Cortex of kidney (tissue), 1 donor: ENCODE measurements at places on chromosomes 5 and 9.

- no peak for DNase-seq
These were observed 367.9 kb downstream of the DIRAS2 start for GRCh38 chr9:90274725-90275124.

- no peak for DNase-seq
These were observed 52.9 kb downstream of the C9orf50 start for GRCh38 chr9:129567842-129568559.

- DNase-seq, result no peak
These were observed 261.2 kb downstream of the ARL15 start for GRCh38 chr5:54049144-54049543.

DNA sequence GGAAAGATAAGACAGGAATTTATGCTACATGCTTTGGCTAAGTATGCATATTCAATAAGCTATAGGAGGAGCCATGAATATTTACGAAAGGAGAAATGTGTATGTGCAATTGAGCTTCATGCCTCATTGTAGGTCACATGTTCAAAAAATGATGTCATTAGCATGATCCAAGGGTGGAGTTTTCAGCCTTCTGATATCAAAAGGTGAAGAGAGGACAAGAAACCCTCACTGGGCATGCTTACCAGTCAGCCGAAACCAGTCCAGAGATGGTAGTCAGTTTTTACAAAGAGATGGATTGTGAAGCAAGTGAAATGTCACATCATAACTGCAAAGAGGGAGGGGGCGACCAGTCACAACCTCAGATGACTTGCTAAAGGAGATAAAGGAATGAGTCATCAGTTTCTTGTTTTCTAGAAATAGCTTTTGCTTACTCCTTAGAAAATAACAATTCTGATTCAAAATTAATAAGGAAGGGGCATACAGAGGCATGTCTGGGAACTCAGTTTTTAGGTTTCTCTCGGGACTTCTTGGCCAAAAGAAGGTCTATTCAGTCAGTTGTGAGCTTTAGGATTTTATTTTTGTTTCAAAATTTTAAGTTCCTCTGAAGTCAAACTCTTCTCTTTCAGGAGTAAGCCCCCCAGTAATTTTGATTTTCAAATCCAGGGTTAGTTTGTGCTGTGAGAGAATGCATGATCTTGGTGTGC, 1067.8 kb upstream of the EDIL3 start:
- DNase-seq, result no peak

DNA sequence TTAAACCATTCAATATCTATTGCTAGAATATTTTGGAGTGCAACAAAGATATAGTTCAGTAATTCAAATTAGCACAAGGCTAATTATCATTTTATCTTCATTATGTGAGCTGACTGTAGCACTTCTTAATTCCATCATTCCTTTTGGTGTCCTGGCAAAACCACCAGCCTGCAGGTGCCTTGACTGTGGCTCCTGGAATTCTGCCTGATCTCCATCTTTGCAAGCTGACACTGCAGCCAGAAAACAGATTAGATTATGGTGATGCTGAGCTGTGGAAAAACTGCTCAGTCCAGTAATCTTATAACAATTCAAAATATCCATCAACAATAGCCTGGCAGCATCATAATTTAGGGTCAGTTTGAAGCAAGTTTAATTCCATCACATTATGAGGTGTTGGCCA, 919.5 kb downstream of the DTWD2 start:
- DNase-seq, result no peak

DNA sequence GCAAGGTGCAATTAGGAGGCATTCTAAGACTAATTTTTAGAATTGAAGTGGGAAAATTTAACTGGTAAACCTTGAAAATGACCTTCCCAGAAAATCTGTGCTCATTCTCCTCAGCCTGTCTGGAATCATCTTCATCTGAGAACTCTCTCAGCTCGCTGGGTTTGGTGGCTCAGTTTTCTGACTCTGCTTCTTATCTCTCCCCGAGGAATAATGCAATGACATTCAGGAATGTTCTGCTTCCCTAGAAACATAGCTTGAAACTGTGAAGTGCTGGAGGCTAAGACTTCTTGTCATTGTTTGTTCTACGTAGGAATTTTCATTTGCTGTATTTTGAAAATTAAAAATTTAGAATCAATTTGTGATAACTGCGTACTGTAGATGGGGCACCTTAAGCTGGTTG, 86.6 kb downstream of the KCNN2 start:
- no peak for DNase-seq
